Hematopoietic multipotent progenitor cell treated with erythropoietin and hydrocortisone succinate and interleukin-3 and kit ligand, for 6 days (in vitro differentiated cells): ENCODE measurements at places on chromosomes 4 and X.

GRCh38 chrX:68820476-68821110 is 8.2 kb upstream of the EFNB1 start:
- DNase-seq: no peak

DNA sequence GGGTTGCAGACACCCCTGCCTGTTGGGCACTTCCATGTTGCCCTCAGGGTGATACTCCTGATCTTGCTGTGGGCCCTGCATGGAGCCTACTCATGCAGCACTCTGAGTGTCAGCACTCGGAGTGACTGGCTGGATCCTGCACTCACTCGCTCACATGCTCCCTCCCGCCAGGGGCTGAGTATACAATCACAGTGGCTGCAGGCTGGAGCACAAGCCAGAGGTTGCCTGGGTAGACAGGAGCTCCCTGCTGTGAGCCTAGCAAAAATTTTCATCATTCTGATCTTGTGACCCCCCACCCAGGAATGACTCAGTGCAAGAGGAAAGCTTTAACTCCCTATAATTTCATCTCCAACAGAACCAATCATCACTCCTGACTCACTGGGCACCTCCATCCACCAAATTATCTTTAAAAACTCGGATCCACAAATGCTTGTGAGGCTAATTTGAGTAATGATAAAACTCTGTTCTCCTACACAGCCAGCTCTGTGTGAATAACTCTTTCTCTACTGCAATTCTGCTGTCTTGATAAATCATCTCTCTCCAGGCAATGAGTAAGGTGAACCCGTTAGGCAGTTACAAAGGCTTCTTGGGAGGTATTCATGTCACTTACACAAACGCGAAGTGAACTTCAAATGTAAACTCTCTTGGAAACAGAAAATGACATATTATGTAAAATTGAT is 1180.8 kb upstream of the PABPC4L start:
- no peak for DNase-seq

DNA sequence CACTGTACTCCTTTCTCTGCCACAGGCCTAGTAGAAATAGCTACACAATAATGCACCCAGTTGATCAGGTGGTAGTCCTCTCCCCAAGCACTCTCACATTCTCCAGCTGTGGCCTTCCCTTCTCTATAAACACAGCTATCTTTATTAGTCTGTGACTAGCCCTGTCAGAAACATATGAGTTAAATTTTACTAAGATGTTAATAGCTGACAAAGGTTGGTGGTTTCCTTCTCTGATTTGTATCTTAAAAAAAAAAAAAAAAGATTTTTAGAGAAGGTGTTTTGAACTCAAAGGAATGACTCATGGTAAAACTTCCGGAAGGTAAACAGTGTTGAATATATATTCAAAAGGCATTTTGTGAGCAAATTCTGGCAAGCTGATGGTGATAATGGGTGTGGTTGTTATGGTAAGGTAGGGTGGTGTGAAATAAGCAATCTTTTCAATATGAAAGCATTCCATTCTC is 327.4 kb downstream of the PPP3CA start:
- DNase-seq: peak; percentile 9

DNA sequence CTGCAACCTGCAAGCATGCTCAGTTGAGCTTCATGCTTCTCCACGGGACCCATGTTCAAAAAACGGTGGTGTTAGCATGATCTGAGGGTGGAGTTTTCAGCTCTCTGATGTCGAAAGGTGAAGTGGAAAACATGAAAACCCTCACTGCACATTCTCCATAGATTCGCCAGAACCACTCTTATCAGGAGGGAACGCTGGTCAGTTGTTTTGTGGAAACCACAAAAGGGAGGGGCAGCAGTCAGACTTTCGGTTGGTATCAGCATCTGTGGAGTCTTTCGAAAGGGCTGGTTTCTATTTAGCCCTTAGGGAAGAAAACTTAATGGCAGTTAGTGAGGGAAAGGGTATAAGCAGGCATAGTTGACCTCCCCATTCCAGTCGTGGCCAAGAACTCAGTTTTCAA is 12.6 kb downstream of the PPA2 start:
- peak; percentile 98 for DNase-seq

DNA sequence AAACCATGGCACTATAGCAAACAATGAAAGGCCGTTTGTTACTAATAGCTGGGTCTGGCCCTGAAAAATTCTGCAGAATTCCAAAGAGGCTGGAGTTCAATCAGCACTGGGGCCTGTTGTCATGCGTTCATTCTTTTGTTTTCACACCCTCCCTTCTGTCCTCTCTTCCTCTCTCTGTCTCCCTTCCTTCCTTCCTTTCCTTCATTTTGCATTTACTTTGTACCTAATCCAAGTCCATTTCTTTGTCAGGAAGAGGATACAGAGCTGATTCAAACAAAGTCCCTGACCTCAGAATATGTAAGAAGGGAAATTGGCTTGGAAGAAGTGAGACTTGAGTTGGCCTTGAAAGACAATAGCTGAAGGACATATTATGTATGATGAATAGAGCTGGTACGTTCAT is 119.6 kb upstream of the LDB2 start:
- DNase-seq: no peak

DNA sequence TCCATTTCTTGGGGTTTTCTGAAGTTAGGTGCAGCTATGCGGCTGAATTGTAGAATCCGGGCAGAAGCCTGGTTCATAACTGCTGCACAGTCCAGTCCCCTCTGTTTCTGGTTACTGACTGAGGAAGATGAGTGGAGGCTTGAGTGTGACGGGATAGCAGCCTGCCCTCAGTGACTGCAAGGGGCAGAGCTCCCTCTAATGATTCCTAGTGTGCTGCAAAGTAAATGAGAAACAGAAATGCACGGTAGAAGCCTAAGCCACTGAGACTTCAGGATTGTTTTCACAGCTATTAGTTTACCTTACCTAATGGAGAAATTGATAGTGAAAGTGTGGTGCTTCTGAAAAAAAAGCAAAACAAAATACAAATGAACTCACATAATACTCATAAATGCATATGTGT is 189.2 kb downstream of the GPM6A start:
- no peak for DNase-seq

DNA sequence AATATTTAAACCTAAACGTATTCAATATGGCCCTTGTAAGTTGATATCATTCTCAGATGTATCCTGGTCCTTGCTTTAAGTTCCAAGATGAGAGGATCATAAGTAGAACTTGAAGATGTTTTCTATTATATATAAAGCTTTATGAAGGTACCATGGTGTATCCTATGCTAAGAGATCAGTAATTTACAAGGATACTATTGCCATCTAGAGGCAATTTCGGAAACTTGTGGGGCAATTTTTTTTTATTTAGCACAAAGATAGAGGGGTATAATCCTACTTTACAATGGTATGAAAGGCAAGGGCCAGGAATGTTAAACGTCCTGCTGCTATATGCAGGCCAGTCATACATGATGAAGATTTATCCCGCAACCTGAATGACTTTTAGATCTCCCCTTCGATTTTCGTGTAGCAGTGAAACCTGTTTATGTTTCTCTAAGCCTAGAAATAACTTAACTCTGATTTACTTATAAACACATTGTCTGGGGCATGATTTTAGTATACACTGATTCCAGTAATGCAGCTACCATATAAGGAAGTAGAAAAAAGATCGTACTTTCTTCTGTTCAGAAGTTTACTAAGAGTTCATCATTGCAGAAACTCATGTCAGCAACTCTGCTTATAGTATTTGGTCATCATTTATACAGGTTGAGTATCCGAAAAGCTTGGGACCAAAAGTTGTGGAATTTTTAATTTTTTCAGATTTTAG is 2.6 kb downstream of the SLC25A31 start:
- DNase-seq: peak; percentile 68

DNA sequence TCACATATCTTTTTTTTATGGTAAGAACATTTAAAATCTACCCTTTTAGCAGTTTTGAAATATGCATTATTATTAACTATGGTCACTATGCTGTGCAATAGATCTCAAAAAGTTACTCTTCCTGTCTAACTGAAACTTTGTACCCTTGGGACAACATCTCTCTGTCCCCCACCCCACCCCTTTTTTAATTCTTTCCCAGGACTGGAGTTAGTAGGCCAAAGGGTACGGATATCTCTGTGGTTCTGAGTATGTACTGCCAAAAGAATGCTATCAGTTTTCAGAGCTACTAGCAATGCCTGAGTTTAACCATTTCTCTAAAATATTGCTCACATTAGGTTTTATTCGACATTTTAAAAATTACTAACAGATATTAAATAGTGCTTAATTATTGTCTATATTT is 4.7 kb upstream of the FAM241A start:
- DNase-seq: no peak
